Spleen (tissue), 13 donors: ENCODE measurements at places on chromosomes 13 and 19. TPM values are rescaled to one million over a fixed set of nuclear protein-coding genes. Genes with fewer than 3 reads are reported as not detected.

DNA sequence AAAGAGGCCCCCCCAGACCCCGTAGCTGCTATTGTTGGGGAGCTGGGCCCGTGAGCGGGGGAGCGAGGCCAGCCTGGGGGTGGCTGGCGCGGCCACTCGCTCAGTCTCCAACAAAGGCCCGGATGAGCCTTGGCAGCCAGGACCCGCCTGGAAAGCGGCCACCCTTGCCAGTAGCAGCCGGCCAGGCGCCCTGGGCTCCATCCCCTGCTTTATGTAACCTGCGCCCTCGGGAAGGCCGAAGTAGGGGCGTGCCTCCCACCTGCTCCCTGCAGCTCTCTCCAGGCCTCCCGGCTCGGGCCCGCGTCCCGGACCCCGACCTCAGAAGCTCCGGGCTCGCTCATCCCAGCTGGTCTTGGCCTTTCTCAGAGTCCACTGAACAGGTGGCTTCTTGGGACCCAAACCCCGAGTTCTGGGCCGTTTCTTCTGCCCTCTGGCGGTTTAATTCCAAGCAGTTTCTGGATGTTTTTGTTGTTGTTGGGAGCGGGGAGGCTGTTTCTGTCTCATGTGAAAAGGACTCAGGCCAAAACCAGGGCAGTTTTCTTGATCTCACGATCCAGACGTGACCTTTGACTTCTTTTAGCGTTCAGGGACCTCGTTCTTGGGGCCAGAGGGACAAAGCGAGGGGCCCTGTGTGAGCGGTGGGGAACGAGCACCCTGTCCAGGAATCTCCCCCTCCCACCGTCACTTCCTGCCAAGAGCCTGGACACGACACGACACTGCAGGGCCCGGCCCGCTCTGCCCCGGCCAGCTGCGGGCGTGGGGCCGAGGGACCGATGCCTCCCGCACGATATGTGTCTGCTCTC lies 1.2 kb downstream of the CDC34 start:
- H3K27ac ChIP-seq: peak overlapping the region; percentile 94
- H3K4me1 ChIP-seq: peaks cover 54% of the 10 kb centered on the region
- H3K27me3 ChIP-seq: no peaks in the 10 kb centered on the region
- peaks cover 20% of the 10 kb centered on the region for H3K36me3 ChIP-seq
- peak; percentile 87 for DNase-seq
- peak overlapping the region; percentile 96 for H3K4me3 ChIP-seq

Gene TSKS
- polyA plus RNA-seq: 0.26 TPM

GRCh38 chr13:80196756-80197155 lies 144.2 kb downstream of the SPRY2 start:
- H3K36me3 ChIP-seq: no peaks in the 10 kb centered on the region
- H3K4me1 ChIP-seq: no peaks in the 10 kb centered on the region
- no peak for DNase-seq
- no peak overlapping the region for H3K4me3 ChIP-seq
- H3K27me3 ChIP-seq: no peaks in the 10 kb centered on the region
- no peak overlapping the region for H3K27ac ChIP-seq

DNA sequence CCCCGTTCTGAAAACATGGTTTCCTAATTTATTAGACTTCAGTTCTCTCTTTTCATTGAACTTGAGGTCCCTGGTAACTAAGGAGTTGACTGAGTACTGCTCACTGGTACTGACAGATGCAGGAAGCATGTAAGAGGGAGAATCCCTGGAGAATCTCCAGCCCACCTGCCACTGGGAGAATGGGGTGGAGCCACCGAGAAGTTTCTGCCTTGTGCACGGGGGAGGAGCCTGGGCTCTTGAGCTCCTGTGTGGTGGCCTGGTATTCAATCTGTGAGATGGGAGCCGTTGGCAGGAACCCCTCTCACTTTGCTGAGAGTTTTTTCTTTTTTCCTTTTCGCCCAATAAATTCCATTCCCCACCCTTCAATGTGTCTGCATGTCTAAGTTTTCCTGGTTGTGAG lies 13.2 kb upstream of the AKAP11 start:
- DNase-seq: no peak
- H3K27me3 ChIP-seq: no peaks in the 10 kb centered on the region
- H3K36me3 ChIP-seq: no peaks in the 10 kb centered on the region

- H3K4me3 ChIP-seq: no peak overlapping the region
- DNase-seq: no peak
- H3K27me3 ChIP-seq: no peaks in the 10 kb centered on the region
- H3K27ac ChIP-seq: no peak overlapping the region
- H3K4me1 ChIP-seq: no peaks in the 10 kb centered on the region
Measured at GRCh38 chr13:25890671-25891212, 161.1 kb downstream of the SHISA2 start.

DNA sequence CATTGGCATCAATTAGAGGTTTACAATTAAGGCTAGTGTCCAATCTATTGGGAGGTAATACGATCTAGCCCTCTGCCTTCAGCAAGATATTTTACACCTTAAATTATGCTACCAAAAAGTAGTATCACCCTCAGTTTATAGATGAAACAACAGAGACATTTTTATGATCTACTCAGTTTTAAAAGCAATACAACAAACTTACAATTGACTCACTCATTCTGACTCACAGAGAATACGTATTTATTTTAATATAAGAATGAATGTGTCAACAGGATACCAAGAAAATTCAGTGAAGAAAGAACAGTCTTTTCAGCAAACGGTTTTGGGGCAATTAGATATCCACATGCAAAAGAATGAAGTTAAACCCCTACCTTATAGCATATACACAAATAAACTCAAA lies 32.5 kb upstream of the STARD13 start:
- no peak overlapping the region for H3K27ac ChIP-seq
- H3K4me1 ChIP-seq: no peaks in the 10 kb centered on the region
- no peak overlapping the region for H3K4me3 ChIP-seq
- DNase-seq: no peak

Gene RXFP2
- polyA plus RNA-seq: not detected

- H3K27ac ChIP-seq: peak overlapping the region; percentile 91
- peak; percentile 88 for DNase-seq
- H3K36me3 ChIP-seq: no peaks in the 10 kb centered on the region
- H3K27me3 ChIP-seq: no peaks in the 10 kb centered on the region
- H3K4me1 ChIP-seq: peaks cover 39% of the 10 kb centered on the region
- H3K4me3 ChIP-seq: peak overlapping the region; percentile 18
Measured at GRCh38 chr19:29843180-29844051, 31.6 kb downstream of the CCNE1 start.

DNA sequence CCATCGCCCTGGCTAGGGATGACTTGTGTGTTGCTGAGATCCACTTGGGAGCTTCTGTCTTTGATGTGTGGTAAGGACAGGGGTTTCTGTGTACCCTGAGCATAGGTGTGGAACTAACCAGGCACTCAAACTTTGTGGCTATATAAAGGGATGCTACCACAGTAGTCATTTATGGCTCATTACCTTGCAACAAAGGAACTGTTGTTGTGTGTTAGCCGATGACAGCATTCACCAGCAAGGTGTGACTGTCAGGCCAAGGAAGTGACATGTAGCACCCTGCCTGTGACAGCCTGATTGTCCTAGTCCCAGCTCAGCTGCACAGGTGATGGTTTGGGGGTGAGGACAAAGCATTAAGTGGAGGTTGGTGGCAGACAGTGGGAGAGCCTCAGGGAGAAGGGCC lies 73.6 kb downstream of the COG3 start:
- no peak for DNase-seq
- peaks cover 25% of the 10 kb centered on the region for H3K36me3 ChIP-seq
- no peaks in the 10 kb centered on the region for H3K4me1 ChIP-seq
- no peak overlapping the region for H3K27ac ChIP-seq
- H3K4me3 ChIP-seq: no peak overlapping the region

DNA sequence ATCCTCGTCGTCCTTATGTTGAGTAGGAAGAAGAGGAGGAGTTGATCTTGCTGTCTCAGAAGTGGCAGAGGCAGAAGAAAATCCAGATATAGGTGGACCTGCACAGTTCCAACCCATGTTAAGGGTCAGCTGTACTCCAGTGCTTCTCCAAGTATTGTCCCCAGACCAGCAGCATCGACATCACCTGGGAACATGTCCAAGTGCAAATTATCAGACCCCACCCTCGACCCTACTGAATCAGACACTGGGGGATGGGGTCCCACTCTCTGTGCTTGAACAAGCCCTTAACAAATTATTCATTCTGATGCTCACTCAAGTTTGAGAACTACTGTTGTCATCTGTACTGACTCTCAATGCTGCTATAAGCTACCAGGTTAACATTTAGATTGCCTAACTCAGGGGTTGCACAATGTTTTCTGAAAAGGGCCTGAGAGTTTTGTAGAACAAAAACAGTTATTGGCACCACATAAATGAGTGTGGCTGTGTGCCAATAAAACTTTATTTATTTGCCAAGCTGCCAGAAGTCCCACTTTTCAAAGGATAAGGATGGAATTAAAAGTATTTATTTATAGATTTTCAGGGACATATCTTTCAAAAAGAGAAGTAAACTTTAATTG lies 226.7 kb upstream of the IPO5 start:
- peak overlapping the region; percentile 20 for H3K27ac ChIP-seq
- no peaks in the 10 kb centered on the region for H3K27me3 ChIP-seq
- no peaks in the 10 kb centered on the region for H3K4me1 ChIP-seq

DNA sequence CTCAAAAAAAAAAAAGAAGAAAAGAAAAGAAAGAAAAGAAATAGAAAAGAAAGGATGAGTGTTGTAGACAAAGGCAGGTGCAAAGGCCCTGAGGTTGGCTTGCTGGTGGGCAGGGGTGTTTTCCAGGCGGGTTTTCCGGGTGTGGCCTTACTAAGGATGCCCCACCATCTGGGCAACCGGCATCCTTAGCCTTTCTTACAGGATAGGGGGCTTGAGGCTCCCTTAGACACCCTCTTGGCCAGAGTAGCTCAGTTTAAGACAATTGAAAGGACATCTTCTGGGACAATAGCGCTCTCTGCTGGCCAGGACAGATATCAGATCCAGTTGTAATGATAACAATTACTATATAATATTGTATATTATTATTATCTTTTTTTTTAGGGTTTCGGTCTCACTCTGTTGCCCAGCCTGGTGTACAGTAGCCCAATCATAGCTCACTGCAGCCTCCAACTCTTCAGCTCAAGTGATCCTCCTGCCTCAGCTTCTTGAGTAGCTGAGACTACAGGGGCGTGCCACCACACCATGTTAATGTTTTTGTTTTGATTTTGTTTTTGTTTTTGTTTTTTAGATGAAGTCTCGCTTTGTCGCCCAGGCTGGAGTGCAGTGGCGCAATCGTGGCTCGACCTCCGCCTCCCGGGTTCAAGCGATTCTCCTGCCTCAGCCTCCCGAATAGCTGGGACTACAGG lies 1.4 kb upstream of the QTRT1 start:
- peaks cover 30% of the 10 kb centered on the region for H3K4me1 ChIP-seq
- no peaks in the 10 kb centered on the region for H3K36me3 ChIP-seq
- no peaks in the 10 kb centered on the region for H3K27me3 ChIP-seq

- no peaks in the 10 kb centered on the region for H3K27me3 ChIP-seq
- no peak overlapping the region for H3K4me3 ChIP-seq
- peaks cover 32% of the 10 kb centered on the region for H3K4me1 ChIP-seq
- no peak for DNase-seq
- H3K27ac ChIP-seq: no peak overlapping the region
Measured at GRCh38 chr19:32688311-32688710, 3.3 kb upstream of the NUDT19 start.

GRCh38 chr13:24910502-24911132 lies 146.6 kb downstream of the RNF17 start:
- peaks cover 13% of the 10 kb centered on the region for H3K36me3 ChIP-seq
- no peak for DNase-seq
- H3K4me3 ChIP-seq: no peak overlapping the region

DNA sequence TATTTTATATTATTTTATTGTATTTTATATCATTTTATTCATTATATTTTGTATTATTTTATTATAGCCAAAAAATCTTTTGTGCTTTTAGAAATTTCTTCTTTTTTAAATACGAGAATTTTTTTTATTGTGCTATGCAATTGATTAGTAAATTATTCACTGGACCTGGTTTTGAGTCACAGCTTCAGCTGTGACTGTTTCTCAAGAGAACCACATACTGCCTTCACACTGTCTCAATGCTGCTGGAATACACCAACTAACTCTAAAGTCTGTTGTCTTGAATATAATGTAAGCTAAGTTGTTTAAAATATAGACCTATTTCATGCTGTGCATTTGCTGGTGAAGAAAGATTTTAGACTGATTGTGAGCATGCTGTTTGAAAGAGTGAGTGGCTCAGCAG lies 423.6 kb downstream of the NDFIP2 start:
- H3K27ac ChIP-seq: no peak overlapping the region
- no peak overlapping the region for H3K4me3 ChIP-seq
- no peaks in the 10 kb centered on the region for H3K27me3 ChIP-seq
- H3K36me3 ChIP-seq: no peaks in the 10 kb centered on the region
- peaks cover 5% of the 10 kb centered on the region for H3K4me1 ChIP-seq

GRCh38 chr19:40650749-40651305 lies 39.6 kb downstream of the NUMBL start:
- no peaks in the 10 kb centered on the region for H3K4me1 ChIP-seq
- H3K36me3 ChIP-seq: no peaks in the 10 kb centered on the region

GRCh38 chr19:7682175-7682855 lies 1.7 kb downstream of the TRAPPC5 start:
- H3K4me1 ChIP-seq: peaks cover 34% of the 10 kb centered on the region
- H3K4me3 ChIP-seq: no peak overlapping the region
- H3K36me3 ChIP-seq: peaks cover 22% of the 10 kb centered on the region
- DNase-seq: peak; percentile 88

DNA sequence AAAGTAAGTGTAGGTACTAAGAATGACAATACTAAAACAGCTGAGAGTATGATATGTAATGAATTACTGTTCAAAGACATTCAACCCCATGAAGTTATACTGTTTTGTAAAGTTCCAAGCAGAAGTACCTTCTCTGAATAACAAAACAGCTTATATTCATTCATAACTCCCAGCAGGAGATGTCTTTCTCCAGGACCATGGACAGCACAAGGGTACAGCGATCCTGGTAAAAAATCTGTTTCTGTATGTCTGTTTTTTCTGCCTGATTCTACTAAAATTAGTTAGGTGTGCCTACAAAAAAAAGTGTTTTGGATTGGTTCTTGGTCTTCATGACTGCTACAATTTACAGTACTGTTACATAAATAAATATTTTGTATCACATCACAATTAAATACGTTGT lies 172.5 kb upstream of the SLITRK5 start:
- H3K4me3 ChIP-seq: no peak overlapping the region
- no peak overlapping the region for H3K27ac ChIP-seq
- DNase-seq: no peak
- no peaks in the 10 kb centered on the region for H3K4me1 ChIP-seq

- H3K4me3 ChIP-seq: no peak overlapping the region
- H3K4me1 ChIP-seq: peaks cover 64% of the 10 kb centered on the region
- DNase-seq: no peak
- H3K27me3 ChIP-seq: no peaks in the 10 kb centered on the region
Measured at GRCh38 chr19:2969104-2969504, 8.3 kb upstream of the TLE6 start.

DNA sequence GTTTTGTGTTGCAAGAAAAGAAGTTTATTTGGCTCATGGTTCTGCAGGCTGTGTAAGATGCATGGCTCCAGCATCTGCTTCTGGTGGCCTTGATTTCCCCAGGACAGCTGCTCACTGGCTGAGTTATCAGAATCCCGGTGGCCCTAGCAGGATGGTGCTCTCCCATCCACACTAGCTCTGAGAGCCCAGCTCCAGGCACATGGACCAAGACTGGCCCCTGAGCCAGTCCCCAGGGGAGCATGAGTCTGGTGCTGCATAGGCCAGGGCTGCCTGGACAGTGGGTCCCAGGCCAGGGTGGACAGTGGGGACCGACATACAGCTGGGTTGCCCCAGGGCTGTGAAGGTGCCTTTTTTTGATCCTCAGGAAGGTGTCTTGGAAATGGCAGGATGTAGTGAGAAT lies 10.4 kb downstream of the ADGRE2 start:
- no peaks in the 10 kb centered on the region for H3K27me3 ChIP-seq
- DNase-seq: peak; percentile 66
- H3K4me3 ChIP-seq: no peak overlapping the region
- H3K27ac ChIP-seq: no peak overlapping the region
- H3K4me1 ChIP-seq: peaks cover 20% of the 10 kb centered on the region
